Breast epithelium (tissue), 4 donors: ENCODE measurements at places on chromosomes 2 and 18.
A peak's percentile ranks its signal among the peaks of the same experiment; 100 is the strongest.

DNA sequence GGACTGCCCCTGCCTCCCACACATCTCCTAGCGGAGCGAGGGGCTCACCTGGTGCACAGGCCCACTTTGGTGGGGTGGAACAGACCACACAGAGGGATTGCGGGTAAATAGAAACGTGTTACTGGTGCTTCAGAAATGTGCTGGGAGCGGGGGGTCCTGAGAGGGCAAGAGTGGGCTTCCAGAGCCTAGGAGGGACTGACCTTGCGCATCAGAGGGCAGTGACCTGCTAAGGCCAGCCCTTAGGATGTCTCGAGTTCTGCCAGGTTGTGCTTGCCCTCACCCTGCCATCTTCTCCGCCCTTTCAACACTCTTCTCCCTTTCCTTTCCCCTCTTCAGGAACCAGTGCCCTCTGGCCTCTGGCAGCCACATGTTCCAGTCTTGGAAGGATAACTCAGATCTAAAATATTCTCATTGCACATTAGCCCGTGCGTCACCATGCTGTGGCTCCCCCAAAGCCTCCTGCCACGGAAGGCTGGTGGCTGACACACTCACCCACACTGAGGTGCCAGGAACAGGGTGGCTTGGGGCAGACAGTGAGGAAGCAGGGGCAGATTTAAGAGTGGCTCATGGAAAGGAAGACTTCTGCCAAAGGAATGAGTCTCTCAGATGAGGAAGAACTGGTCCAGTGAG lies 89.6 kb downstream of the MCFD2 start:
- DNase-seq: no peak

DNA sequence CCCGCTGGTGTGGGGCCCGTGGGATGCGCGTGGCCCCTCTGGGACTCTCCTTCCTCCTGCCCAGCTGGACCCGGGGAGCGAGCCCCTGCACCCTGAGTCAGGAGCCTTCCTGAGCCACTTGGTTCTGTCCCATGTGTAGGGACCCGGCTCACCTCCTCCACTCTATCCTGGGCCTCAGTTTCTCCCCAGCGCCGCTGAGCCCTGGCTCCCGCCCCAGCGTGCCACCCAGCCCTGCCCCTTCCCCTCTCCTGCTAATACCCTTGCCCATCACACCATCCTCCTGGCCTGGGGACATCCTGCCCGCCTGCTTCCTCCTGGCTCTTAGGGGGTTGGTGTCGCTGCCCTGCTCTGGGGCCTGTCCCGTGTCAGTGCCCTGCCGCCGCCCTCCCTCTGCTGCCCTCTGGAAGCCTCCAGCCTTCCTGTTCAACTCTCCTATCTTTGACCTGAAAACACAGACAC lies 24.8 kb downstream of the GPC1 start:
- DNase-seq: no peak

DNA sequence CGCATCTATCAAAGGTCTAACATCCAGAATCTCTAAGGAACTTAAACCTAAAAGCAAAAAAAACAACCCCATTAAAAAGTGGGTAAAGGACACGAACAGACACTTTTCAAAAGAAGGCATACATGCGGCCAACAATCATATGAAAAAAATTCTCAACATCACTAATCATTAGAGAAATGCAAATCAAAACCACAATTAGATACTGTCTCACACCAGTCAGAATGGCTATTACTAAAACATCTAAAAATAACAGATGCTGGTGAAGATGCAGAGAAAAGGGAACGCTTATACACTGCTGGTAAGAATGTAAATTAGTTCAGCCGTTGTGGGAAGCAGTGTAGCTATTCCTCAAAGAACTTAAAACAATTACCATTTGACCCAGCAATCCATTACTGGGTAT lies 38.0 kb downstream of the PPP3R1 start:
- DNase-seq: no peak

DNA sequence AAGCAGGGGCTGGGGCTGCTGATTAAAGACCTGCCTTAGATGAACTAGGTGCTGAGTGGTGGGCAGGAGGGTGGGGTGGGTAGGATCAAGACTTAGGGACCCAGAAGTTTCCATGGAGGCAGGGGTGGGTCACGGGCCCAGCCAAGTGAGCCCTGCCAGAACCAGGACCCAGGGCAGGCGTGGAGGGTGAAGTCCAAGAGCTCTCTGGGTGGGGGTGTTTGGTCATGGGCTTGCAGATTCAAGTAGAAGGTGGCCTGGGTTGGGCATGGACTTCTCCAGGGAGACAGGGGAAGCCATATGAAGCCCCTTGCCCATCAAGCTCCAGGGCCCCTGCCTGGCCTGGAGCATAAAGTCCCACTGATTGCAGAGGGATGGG lies 168.8 kb downstream of the SMAD7 start:
- no peak for DNase-seq

DNA sequence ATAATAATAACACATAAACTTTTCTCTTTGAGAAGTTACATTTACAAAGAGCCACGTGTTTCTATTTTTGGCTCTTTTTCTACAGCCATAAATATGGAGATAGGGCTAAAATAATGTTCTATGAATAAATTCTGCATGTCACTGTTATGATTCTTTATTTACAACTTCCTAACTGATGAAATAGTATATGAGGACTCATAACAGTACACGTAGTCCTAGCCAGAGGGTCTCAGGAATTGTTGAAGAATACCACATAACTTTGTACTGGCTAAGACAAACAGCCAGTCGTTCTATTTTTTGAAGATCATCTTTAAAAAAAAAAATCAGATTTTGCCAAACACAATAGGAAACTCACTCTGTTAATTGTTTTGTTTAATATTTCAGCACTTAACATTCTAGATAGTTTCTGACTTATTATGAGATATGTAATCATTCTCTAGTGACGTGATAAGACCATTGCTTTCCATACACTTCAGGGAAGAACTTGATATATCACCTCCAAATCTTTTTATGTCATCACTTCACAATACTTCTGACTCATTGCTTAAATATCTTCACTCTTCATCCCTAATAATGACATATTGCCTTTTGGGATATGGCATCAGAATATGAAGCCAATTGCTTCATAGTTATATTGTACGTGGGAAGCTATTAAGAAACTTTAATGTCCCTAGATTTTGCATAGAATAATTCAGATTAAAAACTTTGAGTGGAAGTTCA lies 256.1 kb downstream of the XIRP2 start:
- no peak for DNase-seq

DNA sequence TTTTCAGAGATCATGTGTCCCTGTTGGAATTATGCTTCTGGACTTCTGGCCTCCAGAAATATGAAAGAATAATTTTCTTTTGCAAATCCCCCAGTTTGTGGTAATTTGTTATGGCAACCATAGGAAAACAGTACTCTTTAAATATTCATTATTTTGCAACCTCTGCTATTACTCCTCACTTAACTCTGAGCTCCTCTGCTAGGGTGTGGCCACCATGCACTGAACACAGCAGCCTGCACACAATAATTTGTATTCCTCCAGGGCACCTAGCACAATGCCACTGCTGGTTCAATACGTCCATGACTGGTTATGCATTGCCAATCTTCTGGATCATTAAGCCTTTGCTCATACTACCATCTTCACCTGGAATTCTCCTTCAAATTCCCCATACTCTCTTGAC lies 232.0 kb downstream of the CNTNAP5 start:
- DNase-seq: no peak

GRCh38 chr2:17579605-17580318 lies 39.3 kb downstream of the VSNL1 start:
- no peak for DNase-seq

- DNase-seq: peak; percentile 36
Measured at GRCh38 chr2:45962177-45962921, 310.9 kb downstream of the PRKCE start.

DNA sequence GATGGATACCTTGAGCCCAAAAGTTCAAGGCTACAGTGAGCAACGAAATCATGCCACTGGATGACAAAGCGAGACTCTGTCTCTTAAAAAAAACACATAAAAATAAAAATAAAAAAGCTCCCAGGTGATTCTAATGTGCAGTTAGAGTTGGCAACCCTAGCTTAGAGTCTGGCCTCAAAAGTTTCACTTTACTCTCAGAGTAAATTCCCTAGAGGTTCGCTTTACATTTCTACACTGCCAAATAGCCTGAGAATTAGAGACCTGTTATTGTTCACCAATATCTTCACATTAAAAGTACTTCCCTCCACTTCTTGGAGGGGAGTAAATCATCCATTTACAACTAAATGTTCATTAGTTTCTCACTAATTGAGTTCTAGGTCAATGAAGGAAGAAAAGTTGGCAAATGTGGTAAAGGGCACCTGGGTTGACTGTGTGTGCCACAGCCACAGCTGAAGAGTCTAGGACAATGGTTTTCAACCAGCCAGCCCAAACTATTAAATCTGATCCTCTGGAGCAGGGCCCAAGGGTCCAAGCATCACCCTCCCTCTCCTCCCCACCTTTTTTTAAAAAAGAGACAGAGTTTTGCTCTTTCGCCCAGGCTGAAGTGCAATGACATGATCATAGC lies 15.2 kb upstream of the TMEM37 start:
- no peak for DNase-seq

GRCh38 chr2:75960472-75961009 lies 249.8 kb upstream of the GCFC2 start:
- no peak for DNase-seq

DNA sequence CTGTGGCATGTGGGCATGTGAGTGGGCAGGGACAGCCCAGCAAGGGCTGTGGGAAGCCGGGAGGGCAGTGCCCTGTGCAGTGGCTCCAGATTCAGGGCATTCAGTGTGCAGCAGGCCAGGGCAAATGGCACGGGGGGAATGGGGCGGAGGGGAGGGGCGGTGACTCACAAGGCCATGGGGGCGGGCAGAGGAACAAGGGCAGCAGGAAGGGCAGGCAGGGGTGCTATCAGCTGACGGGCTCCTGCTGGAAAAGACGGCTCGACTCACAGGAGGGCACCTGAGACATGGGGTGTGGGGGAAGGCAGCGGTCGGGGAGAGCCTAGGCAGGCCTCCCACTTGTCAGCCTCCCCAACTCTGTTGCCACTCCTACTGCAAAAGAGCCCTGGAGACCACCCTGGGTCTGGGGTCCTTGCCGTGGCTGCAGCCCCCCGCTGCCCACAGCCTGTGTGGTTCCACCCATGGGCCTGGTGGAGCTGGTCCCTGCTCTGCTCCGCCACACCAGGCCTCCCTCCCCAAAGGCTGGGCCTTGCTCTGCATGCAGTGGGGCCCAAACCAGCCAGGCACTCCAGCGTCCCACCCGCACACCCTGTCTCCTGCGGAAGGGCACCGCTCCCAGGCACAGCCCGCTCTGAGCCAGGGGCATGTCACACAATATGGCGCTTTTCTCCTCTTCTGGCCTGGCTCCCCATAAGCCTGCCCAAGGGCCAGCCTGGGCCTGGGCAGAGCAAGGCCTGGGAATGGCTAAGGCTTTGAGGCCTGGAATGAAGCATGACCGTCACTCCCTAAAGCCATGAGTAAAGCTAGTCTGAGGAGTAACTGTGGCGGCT lies 25.9 kb downstream of the HS6ST1 start:
- no peak for DNase-seq

DNA sequence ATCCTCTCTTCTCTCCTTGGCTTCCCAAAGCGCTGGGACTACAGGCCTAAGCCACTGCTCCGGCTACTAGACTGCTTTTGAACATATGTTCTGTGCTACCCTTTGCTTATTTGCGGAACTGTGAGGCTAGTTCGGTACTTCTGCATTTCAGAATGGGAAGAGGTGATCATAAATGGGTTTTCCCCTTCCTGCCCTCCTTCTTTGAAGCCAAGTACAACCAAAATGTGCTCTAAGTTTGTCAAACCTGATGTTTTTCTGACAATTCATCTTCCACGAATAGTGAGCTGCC lies 1.7 kb upstream of the ESCO1 start:
- no peak for DNase-seq

DNA sequence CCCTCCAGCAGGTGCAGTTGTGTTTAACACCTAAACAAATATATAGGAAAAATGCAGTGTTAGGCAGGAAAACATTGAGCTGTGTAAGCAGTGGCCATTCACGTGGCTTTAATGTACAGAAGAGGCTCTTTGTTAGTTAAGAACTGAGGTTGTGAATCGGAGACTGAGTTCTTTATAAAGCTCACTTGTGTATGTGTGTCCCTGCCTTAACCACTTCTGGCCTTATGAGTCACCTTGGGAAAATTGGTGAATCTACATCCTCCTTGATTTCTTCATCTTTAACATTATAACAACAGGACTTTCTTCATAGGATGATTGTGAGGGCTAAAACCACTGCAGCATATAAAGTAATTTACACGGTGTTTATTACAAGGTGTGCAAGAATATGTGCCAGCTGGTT lies 188.4 kb upstream of the TPO start:
- no peak for DNase-seq
